ENCODE measurements at places on chromosomes 1 and 21.

- DNase-seq = no peak
Measured at GRCh38 chr1:21258331-21259134, 31.7 kb downstream of the ECE1 start.

DNA sequence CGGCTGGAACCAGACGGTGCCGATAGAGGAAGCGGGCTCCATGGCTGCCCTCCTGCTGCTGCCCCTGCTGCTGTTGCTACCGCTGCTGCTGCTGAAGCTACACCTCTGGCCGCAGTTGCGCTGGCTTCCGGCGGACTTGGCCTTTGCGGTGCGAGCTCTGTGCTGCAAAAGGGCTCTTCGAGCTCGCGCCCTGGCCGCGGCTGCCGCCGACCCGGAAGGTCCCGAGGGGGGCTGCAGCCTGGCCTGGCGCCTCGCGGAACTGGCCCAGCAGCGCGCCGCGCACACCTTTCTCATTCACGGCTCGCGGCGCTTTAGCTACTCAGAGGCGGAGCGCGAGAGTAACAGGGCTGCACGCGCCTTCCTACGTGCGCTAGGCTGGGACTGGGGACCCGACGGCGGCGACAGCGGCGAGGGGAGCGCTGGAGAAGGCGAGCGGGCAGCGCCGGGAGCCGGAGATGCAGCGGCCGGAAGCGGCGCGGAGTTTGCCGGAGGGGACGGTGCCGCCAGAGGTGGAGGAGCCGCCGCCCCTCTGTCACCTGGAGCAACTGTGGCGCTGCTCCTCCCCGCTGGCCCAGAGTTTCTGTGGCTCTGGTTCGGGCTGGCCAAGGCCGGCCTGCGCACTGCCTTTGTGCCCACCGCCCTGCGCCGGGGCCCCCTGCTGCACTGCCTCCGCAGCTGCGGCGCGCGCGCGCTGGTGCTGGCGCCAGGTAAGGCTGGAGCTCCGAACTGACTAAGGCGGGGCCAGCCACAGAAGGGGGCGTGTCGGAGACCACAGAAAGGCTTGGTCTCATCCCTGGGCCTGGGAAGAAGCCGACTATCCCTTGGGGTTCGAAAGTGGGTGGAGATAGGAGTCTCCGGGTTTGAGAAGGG is 486 bp downstream of the SLC27A3 start:
- DNase-seq = peak; percentile 85

- no peak for DNase-seq
Measured at GRCh38 chr1:162755306-162755705, 35.2 kb upstream of the HSD17B7 start.

DNA sequence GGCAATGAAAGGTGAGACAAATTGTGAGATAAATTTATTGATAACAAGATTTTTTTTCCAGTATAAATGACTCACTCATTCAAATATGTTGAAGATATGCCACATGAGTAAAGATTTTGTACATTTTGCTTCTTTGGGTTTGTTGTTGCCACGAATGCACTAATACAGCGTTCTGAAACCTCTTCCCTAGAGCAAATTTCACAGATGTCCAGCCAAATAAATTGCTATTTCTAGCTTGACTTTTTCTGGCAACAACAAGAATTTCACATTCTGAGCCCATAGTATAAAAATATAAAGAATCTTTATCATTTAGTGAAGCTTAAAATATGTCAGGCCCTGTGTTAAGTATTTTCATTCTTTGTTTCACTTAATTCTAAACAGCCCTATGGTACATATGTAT is 114.5 kb upstream of the COL24A1 start:
- DNase-seq = no peak

- DNase-seq = no peak
Measured at GRCh38 chr1:112762541-112763500, 47.7 kb upstream of the PPM1J start.
